NCI-H2171 (cell line): ENCODE measurements at places on chromosomes 11 and 22.

- DNase-seq = no peak
These were observed 8.0 kb downstream of the SPTBN2 start for GRCh38 chr11:66720899-66721470.

- DNase-seq = peak; percentile 41
These were observed 562 bp downstream of the SHANK2 start for GRCh38 chr11:71251761-71252268.

- no peak for DNase-seq
These were observed 546 bp downstream of the DRAP1 start for GRCh38 chr11:65919573-65920371.

GRCh38 chr11:46202149-46202548 lies 75.3 kb upstream of the CREB3L1 start:
- no peak for DNase-seq

DNA sequence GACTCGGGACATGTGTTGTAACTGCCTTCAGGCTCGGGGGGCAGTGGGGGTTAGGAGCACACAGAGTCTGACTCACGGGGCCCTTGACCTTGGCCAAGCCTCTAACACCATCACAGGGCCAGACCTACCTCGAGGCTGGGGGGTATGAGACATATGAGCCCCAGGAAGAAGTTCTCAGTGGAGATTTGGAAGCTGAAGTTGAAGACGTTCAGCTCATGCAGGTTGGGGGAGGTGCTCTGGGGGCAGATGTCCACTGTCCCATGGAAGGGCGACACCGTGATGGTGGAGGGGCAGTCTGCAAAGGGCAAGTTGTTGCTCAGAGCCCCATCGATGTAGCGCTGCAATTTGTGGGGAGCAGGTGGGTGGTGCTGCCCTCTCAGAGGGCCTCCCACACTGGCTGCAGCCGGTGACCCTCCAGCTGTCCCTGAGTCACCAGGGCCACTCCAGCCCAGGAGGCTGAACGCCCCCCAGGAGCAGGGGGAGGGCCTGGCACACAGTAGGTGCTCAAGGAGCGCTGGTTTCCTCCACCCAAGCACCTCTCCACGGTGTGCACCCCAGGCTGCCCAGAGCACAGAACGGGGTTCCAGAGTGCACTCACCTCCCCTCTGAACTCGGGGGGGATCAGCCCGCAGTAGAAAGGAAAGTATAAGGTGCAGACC lies 2.5 kb downstream of the PNPLA5 start:
- no peak for DNase-seq

GRCh38 chr22:46893281-46894020 lies 131.0 kb downstream of the TBC1D22A start:
- DNase-seq = no peak

GRCh38 chr11:61292356-61292755 lies 2.8 kb downstream of the VWCE start:
- DNase-seq = no peak

DNA sequence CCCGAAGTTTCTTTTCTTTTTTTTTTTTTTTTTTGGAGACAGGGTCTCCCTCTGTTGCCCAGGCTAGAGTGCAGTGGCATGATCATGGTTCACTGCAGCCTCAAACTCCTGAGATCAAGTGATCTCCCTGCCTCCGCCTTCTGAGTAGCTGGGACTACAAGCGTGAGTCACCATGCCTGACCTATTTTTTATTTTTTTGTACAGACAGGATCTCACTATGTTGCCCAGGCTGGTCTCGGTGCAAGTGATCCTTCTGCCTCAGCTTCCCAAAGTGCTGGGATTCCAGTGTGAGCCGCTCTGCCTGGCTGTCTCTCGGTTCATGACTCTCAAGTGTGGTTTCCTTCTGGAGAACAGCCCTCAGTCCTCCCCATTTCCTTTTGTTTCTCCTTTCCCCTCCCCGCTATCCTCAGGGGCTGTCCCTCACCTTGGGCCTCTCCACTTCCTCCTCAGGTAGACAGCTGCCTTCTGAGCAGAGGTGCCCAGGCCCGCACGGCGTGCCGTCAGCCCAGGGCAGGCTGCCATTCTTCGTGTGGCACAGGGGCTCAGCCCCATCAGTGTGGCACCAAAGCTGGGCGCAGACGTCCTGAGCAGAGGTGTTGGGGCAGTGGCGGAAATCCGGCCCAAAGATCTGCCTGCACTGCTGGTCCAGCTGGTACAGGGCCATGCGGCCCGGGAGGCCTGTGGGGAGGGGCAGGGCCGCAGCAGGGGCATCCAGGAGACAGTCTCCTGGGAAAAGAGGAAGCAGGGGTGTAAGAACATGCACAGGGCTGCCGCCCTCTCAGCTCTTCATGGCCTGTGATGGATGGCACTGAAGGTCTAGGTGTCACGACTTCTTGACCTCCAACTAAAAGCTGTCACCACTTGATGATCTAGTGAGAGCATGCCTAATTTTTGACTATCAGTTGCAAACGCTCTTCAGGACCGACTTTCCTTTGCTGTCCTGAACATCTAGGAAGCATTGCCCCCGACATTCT lies 14.0 kb downstream of the ADAMTS8 start:
- no peak for DNase-seq

- no peak for DNase-seq
These were observed 66.8 kb downstream of the TSPAN18 start for GRCh38 chr11:44793350-44794090.

- DNase-seq = no peak
These were observed 955.4 kb upstream of the CCDC90B start for GRCh38 chr11:84241343-84242131.

GRCh38 chr11:17878743-17879142 lies 134.1 kb downstream of the SERGEF start:
- DNase-seq = no peak

DNA sequence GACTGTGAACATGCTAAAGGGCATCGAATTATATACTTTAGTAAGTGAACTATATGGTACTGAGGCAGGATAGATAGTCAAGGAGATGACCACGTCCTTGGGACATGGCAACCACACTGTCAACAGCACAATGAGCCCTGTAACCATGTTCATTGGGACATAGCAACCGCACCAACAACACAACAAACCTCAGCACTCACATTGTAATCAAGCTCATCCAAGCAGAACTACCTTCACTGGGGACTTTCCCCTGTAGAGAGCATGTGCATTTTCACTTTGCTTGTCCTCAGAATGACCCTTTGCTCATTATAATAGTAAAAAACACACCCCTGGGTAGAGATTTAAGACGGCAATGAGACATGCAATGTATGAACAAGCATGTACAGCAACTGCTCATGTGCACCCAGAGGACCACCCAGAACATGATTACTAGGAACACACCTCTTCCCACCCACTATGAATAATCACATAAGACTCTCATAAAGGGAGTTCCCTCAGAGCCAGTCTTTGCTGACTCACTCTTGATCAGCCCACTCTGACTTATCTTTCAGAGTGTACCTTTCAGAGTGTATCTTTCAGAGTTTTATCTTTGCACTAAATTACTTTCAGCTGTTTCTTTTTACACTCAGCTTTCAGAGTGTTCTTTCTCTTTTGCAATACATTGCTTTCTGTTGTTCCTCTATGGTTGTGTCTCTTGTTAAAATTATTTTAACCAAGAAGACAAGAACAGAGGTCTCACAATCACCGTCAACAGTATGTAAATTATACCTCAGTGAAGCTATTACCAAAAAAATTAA lies 4.1 kb upstream of the PLAAT2 start:
- peak; percentile 38 for DNase-seq

- DNase-seq = peak; percentile 40
These were observed 53.2 kb upstream of the CDON start for GRCh38 chr11:126115816-126116331.

- DNase-seq = no peak
These were observed 44.1 kb upstream of the GDPD4 start for GRCh38 chr11:77345621-77346020.

- no peak for DNase-seq
These were observed 214.5 kb downstream of the BARX2 start for GRCh38 chr11:129590030-129590752.

DNA sequence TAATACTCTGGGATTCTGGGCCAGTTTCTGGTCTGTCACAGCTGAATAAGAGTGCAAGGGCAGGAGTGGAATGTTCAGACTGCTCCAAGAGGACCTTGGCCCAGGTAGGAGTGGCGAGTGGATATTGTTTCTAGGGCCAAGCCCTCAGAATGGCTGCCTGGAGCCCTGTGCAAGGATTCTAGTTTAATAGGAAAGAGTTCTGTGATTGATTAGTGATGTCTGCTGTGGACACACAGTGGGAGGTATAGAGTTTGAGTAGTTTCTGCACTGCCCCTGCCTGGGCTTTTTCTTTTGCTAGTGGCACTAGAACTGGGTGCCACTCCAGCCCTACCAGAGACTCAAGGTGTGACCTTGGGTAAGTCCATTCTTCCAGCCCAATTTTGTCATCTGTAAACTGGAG lies 9.7 kb upstream of the MPPED1 start:
- no peak for DNase-seq

DNA sequence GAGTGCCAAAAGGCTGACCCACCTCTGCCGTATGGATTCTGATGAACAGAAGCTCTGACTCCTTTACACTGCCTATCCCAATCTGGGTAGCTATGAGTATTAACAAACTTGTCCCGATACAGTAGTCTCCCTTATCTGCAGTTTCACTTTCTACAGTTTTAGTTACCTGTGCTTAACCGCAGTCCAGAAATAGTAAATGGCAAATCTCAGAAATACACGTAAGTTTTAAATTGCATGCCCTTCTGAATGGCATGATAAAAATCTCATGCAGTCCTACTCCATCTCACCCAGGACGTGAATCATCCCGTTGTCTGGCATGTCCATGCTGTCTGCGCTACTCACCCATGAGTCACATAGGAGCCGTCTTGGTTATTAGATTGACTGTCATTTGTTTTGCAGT lies 68.8 kb downstream of the SNX19 start:
- DNase-seq = no peak

DNA sequence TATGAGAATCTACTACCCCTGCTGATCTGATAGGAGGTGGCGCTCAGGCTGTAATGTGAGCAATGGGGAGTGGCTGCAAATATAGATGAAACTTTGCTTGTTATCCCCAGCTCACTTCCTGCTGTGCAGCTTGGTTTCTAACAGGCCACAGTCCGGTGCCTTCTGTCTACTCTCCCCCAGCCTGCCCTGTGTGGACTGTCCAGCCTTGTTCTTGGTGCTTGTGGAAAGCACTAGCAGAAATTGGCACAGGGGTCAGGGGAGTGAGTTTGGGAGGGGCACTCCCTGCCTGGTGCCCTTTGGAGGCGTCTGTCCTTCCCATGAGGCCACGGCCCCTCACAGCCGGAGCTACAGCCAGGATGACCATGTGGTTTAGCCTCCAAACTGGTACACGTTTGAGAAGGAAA lies 14.3 kb downstream of the MOV10L1 start:
- no peak for DNase-seq

DNA sequence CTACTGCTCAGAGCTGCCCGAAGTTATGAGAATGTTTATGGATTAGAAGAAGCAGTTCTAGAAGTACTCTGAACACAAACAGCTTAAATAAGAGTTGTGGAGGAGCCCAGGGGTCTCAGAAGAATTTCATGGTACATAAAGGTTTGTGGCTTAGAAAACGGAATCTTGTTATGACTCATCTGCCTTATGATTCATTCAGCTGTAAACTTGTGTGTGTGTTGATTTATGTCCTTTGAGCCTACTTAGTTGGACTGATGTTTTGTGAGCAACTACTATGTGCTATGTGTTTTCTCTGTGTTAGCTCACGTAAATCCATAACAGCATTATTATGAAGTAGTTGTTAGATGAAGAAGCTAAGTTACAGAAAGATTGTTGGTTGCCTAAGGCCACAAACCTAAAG lies 203.7 kb downstream of the PGR start:
- no peak for DNase-seq

- DNase-seq = no peak
These were observed 222.6 kb upstream of the CCDC90B start for GRCh38 chr11:83508804-83509203.

DNA sequence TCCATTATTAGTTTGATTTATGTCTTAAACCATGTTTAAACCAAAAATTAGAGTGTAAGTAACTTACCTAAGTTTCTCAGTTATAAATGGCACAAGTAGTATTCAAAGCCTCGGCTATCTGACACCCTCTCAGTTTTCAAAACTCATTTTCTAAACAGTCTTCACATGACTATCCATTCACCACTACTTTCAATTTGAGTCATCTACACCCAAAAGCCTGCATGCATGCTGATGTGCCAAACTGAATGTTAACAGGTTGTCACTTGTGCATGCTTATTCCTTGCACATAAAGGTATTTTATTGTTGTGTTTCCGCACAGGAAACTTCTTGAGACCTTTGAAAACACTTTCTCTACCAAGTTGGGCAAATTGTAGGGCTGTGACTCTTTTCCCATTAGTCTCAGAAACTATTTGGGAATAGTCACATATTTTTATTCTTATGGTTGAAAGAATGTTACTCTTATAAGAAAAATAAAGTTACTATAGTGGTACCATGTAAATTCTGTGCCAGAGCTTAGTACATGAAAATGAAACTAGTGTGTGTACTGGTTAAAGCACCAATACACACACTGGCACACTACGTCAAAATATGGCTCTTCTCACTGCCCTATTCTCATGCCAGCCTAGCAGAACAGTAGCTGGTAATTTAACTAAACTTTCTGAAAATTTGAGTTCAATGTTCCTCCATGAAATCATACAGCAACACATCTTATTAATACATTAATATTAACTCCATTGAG lies 2.2 kb upstream of the OR51E2 start:
- no peak for DNase-seq

DNA sequence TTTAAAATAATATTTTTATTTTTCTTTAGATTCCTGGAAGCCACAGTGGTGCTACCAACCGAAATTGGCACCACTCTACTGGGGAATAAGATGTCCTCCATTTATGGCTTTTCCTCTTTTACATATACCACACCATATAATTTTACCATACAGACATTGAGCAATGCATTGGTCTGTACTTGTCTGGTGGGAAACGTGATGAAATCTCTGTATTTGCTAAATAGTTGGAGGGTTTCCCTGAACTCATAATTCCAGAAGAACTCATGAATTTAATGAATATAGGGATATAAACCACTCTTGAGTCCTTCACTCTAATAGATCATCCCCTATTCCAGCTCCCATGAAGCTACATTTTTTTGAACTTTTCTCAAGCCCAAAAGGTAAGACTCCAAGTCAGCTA lies 28.0 kb upstream of the MMP13 start:
- no peak for DNase-seq

DNA sequence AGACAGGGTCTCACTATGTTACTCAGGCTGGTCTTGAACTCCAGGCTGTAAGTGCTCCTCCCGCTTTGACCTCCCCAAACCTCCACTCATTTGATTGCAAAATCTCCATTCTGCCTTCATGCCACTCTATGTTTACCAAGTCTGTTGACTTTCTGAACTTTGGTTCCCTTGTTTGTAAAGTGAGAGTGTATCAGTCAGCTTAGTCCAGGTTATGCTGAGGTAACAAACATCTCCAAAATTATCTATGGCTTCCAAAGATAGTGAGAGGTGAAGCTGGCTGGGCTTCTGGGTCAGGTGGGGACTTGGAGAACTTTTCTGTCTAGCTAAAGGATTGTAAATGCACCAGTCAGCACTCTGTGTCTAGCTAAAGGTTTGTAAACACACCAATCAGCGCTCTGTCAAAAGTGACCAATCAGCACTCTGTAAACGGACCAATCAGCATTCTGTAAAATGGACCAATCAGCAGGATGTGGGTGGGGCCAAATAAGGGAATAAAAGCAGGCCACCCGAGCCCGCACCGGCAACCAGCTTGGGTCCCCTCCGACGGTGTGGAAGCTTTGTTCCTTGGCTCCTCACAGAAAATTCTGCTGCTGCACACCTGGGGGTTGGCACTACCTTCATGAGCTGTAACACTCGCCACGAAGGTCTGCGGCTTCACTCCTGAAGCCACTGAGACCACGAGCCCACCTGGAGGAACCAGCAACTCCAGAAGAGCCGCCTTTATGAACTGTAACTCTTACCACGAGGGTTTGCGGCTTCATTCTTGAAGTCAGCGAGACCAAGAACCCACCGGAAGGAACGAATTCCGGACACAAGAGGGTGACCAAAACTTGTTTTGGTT lies 109.3 kb downstream of the MIAT start:
- DNase-seq = no peak
